ENCODE measurements at places on chromosomes 3 and 15.

GRCh38 chr3:62625268-62625667, 249.9 kb downstream of the CADPS start:
- no peak for DNase-seq

- DNase-seq = no peak
Measured at GRCh38 chr3:188901126-188901525, 270.6 kb upstream of the TPRG1 start.

- no peak for DNase-seq
Measured at GRCh38 chr15:35182841-35183479, 97.9 kb upstream of the NANOGP8 start.

DNA sequence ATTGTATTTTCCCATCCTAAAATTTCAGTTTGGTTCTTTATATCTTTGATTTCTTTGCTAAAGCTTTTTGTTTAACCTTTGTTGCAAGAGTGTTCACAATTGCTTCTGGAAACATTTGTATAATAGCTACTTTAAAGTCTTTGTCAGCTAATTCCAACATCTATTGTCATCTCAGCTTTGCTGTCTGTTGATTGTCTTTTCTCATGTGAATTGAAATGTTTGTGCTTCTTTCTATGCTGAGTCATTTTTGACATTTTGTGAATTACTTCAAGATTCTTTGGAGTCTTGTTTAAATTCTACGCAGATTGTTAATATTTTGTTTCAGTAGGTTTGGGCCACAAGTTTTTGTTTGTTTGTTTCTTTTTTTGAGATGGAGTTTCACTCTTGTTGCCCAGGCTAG, 73.2 kb downstream of the SUCNR1 start:
- DNase-seq = no peak

DNA sequence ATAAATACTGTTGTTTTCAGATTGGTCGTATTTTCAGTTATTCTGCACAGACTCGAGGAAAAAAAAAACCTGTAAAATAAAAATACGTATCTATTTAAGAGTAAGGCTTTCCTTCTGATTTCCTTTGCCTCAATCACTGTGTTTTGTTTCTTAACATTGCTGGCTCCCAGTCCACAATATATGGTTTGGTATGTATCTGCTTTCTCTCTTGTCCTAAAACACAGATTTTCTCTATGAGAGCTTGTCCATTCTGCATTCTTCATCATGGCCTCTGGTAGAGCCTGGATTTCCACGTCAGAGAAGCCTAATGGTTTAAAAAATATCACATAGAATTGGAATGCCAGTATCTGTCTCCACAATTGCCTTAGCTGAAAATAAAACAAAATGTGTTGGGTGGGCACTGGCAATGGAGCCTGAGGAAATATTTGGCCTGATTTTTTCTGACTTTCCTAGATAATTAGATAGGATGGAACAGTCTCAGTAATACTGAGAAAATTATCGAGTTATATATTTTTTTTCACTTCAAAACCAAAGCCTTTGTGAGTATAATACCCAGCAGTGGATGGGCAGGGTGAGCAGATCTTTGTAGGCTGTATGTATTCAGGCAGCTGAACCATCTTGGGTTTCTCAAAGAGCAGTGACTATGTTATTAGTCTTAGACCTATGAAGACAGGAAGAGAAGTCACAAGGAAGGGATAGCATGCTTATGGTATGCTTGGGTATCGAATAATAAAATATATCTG, 1.9 kb downstream of the CD200 start:
- no peak for DNase-seq

DNA sequence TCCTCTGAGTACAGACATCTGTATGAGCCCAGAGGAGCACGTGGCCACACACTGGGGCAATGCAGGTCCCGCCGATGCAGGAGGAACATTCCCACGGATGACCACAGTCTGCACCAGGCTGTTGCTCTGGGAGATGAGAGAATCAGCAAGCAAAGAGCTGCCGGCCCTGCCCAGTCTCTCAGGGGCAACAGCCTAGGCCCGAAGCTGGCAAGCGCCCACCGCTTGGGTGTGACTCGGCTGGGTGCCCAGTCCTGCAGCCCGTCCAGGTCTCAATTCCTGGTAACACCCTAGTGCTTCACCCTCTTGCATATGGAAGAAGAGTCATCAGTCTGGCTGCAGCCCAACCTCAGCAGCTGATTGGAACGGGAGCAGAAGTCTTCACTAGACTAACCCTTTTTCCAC, 153.7 kb upstream of the HES1 start:
- no peak for DNase-seq

DNA sequence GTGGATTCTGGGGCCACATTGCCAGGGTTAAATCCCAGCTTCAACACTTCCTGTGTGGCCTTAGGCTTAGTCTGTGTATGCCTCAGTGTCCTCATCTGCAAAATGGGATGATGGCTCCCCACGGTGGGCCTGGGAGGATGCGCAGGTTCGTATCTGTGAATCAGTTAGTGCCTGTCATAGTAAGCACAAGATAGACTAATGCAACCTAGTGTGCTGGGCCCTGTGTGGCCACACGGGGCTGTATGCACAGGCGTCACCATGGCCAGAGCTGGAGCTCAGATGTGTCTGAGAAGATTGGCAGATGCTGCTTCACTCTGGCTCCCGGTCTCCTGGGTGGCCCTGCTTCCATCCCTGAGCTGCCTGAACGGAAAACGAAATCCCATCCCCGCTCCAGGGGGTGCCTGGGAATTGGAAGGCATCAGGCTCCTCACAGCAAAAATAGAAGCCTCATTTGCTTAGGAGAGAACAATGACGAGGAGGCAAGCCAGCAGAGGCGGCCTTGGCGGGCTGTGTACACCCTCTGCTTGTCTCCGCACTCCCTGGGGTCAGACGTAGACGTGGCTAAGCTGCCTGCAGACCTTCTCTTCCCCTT, 103.6 kb downstream of the APBA2 start:
- DNase-seq = no peak

DNA sequence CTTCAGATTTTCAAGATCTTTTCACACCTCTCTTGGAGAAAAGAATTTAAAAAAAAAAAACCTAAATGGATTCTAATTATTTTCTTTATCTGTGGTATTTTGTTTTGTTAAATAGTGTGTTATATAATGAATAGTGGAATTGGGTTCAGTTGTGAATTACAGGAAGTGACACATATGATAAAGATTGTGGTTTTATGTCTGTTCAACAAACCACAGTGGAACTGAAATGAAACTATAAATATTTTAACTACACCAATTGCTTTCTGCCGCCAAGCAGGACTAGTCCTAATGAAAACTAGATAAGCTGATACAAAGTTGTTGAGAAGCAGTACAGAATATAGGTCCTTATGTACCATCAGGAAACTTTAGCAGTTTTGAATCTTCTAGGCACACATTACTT, 121.6 kb downstream of the UBE2E2 start:
- no peak for DNase-seq

- DNase-seq = no peak
Measured at GRCh38 chr3:190356246-190356645, 31.7 kb upstream of the CLDN16 start.

DNA sequence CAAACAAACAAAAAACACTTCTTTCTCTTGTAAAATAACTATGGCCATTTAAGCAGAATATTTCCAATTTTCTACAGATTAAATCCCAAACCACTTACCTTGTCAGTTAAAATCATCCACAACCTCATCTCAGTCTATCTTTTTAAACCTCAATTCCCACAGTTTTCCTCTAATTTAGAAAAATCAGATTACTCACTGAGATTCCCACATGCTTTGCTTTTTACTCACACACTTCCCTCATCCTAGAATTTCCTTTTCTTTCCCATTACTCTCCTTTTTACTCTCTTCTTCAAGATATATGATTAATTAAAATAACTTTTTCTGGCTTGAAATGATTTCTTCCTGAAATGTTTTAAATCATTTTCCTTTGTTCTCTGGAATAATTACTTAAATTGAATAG, 790.7 kb downstream of the ROBO1 start:
- no peak for DNase-seq

- DNase-seq = no peak
Measured at GRCh38 chr15:31342781-31343626, 16.4 kb downstream of the KLF13 start.

GRCh38 chr15:91946075-91946474, 92.6 kb downstream of the SLCO3A1 start:
- no peak for DNase-seq

DNA sequence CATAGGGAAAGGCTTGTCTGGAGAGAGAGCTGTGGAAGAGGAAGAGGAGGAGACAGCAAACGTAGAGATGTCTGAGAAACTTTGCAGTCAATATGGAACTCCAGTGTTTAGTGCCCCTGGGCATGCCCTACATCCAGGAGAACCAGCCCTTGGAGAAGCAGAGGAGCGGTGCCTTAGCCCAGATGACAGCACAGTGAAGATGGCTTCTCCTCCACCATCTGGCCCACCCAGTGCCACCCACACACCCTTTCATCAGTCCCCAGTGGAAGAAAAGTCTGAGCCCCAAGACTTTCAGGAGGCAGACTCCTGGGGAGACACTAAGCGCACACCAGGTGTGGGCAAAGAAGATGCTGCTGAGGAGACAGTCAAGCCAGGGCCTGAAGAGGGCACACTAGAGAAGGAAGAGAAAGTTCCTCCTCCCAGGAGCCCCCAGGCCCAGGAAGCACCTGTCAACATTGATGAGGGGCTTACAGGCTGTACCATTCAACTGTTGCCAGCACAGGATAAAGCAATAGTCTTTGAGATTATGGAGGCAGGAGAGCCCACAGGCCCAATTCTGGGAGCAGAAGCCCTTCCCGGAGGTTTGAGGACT, 6.9 kb downstream of the MAP1A start:
- DNase-seq = no peak
